ENCODE measurements at places on chromosomes 1 and 21.

GRCh38 chr1:177615251-177615650 is 354.6 kb downstream of the SEC16B start:
- DNase-seq: no peak

GRCh38 chr21:34950980-34951379 is 98.1 kb downstream of the RUNX1 start:
- no peak for DNase-seq

DNA sequence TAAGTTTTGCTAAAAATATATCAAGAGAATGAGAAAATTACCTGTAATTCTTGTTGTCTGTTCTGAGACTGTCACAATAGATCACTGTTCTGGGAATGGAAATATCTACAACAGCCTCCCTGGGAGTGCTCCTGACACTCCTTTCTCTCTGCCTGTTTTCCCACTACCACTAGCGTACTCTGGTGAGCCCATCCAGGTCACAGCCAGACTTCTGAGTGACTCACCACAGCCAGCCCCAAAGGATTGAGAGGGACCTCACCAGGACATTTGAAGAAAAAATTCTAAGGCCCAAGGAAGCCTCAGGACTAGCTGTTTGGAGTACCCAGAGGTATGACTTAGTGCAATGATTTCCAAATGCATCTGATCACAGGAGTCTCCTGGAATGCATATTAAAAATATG is 39.0 kb upstream of the TADA1 start:
- DNase-seq: no peak

DNA sequence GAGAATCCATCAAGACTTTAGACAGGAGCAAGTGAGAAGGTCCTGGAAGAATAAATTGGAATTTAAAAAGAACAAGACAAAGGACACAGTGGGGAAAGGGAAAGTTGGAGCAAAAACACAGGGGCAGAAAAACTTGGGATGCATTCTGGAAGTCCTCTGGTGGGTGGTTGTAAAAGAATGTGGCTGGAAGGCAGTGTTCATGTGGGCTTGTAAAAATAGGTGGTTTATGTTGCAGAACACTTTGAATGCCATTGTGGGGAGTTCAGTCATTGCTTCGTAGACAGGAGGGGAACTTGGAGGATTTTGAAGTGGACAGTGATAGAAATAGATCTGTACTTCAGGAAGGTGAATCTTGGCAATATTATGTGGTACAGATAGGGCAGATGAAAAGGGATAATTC is 15.2 kb downstream of the KIF1B start:
- DNase-seq: no peak

DNA sequence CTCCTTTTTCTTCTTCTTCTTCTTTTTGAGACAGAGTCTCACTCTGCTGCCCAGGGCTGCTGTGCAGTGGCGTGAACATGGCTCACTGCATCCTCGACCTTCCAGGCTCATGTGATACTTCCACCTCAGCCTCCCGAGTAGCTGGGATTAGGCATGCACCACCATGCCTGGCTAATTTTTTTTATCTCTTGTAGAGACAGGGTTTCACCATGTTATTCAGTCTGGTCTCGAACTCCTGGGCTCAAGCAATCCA is 13.0 kb upstream of the PADI1 start:
- DNase-seq: no peak

DNA sequence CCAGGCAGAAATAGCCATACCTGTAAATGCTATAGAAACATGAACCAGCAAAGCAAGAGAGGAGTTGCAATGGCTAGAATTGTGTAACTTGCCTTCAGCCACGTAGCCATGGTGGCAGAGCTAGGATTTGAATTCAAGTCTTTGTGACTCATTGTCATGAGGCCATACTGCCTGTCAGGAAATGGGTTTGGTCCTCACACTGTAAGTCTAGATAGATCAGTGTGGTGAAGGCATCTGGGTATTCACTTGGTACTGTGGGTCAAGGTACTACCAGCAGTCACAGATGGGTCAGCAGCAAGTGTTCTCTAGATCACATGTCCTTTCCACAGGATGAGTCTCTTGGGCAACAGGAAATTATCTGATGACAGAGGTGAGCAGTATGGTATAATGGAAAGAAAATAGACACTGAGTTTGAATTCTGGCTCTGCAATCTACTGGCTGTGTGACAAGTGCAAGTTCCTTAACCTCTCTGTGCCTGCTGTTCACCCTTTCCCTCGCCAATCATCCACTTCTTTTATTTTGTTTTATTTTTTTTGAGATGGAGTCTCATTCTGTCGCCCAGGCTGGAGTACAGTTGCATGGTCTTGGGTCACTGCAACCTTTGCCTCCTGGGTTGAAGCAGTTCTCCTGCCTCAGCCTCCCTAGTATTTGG is 36.9 kb downstream of the FGGY start:
- no peak for DNase-seq

DNA sequence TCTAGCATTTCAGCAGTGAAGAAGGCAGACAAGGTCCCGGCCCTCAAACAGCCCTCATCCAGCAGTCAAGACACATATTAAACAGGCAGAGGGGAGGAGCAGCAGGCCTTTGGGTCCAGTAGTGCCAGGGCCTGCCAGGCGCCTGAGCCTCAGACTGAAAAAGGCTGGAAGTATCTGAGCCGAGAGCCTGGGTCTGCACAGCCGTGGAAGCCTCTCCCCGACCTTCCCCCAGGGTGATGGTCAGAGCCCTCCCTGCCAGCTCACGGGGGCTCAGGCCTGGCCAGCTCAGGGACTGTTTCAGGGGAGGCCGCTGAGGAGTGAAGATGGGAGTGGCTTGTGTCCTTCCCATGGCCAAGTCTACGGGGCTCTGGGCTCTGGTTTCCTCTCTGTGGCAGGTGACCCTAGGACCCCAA is 565.2 kb downstream of the PTPRU start:
- no peak for DNase-seq

DNA sequence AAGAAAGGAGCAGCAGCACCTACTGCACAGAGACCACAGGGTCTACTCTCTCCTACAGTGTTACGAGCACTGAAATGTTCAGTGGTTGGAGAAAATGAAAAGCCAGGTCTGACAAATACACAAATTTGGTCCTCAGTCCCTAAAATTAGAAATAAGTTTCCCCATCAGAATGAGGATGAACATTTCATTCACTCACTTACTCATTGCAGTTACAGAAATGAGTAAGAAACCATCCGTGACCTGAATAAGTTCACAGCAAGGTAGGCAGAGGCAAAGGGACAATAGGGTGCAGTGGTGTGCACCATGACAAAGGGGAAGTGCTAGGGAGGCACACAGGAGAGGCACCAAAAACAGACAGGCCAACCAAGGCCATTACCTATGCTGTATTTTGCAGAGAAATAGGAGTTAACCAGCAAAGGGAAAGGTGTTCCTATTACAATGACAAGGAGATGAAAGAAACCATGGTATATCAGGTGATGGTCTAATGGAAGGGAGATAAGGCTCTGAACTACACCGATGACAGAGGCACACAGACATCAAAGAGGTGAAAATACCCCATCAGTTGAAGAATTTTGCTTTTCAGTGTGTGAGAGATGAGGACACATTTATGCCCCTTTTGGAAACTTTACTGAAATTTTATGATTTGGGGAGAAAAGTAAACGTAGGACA is 29.4 kb downstream of the VAV3 start:
- no peak for DNase-seq

DNA sequence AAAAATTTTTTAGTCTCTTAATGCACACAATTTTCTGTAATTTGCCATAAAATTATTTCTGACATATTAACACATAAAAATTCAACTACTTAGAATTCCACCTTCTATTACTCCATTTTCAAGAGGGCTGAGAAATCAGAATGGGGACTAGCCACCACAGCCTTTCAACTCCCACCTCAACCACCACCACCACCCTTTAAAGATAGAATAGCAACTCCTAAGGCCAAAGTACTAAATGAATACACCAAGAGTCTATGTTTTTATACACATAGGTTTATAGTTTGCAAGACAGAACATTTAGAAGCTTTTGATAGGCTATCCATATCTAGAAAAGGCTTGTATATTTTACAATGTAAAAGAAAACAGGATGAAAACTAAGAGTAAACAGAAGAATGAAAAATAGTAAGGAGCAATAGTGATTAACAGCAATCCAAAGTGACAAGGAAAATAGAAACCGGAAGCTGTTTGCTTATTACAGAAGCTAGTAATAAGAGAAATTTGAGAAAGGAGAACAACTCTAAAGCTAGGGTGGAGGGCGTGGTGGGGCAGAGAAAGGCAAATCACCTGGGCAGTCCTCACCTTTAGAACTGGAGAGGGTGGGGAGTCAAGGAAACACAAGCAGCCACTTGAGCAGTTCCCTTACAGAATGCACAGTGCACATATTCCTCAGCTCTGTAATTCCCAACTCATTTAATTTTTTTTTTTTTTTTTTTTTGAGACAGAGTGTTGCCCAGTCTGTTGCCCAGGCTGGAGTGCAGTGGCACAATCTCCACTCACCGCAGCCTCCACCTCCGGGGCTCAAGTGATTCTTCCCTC is 27.7 kb downstream of the EPS15 start:
- DNase-seq: no peak

DNA sequence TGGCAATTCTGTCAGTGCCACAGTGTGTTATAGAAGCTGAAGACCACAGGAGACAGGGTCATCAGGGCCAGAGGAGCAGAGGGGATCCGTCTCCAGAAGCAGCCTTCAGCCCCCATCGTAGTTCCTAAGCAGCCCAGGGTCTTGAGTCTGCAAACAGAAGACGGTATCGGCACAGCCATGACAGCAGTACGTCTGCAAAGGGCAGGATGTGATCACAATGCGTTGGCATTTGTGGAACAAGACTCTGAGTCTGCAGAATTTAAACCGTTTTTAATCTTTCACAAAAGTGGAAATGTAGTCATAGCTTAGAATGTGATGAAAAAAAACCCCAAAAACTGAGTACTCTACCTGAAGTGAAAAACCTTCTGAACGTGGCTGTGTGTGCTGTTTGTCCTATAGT is 44.0 kb upstream of the SCCPDH start:
- DNase-seq: no peak

DNA sequence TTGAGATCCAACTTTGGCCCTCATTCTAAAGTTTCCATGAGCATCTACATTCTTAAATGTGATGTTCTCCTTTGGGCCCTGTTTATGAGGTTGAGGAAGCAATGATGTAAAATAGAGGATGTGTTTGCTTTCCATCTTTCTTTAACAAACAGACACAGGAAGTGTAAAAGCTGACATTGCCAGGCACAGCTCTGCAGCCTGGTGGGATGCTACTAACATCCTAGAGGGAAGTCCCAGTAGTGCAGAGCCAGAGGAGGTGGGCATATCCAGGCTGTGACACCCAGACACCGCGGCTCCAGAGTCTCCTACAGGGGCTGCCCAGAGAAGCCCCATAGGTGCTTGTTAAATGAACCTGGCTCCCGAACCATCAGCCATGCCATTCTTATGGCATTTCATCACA is 16.2 kb downstream of the OLFML2B start:
- DNase-seq: no peak

GRCh38 chr1:159970932-159971342 is 16.9 kb upstream of the SLAMF9 start:
- DNase-seq: no peak

GRCh38 chr1:240462277-240462676 is 149.7 kb downstream of the GREM2 start:
- no peak for DNase-seq

DNA sequence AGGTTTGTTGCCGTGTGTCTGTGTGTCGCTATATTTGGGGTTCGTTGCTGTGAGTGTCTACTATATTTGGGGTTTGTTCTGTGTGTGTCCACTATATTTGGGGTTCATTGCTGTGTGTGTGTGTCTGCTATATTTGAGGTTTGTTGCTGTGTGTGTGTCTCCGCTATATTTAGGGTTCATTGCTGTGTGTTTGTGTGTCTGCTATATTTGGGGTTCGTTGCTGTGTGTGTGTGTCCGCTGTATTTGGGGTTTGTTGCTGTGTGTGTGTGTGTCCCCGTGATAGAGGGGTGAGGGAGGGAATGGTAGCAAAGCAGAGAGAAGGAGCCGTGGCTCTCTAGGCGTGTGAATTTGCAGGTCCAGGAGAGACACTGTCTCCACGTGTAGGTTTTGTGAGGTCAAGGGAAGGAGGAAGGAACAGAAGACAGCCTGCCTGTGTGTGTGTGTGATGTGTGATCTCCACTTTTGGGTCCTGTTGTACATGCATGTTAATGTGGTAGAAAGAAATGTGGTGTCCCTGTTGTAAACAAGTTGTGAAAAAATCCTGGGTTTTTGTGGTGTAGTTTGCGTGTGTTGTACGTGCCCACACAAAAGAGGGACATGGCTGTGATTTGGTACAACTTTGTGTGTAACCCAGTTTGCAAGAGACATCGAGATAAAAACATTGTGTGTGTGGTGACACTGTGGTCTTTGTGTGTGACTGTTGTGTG is 56.3 kb upstream of the ECE1 start:
- DNase-seq: no peak

GRCh38 chr1:50106095-50106761 is 2.5 kb upstream of the ELAVL4 start:
- no peak for DNase-seq

DNA sequence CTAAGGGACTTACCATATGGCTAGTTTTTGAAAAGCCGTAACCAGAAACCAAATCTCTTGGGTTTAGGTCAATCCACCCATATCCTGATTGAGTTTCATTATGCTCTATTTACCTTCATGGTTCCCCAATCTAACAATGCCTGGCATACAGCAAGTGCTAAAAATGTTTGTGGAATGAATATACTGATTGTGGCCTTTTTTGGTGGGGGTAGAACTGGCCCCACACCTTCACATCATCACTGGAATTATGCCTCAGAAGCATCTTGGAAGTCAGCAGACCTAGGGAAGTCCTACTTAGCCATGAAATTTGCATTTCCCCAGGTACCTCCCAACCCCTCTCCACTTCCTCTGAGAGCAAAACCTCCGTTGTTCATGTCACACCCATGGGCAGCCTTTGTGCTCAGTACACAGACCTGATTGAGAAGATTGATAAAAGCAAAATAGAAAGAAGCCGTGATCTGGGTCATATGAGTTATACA is 17.8 kb upstream of the SLAMF1 start:
- no peak for DNase-seq

DNA sequence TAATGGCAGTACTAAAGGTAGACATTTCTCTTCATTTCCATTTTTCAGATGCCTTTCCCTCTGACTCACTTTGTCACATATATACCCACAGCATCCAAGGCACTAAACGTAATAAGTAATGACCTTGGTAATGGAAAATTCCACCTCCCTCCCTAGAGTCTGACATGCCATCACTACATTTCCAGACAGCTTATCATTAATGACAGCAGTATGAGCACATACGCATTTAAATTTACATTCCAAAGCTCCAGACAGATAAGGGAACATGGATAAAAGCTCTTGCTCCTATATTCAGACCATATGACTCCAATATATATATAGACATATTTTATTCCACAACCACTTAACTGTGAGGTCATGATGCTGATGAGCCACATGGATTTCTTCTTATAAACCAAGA is 191.7 kb upstream of the GORAB start:
- no peak for DNase-seq

- DNase-seq: peak; percentile 50
These were observed 16.1 kb upstream of the IFFO2 start for GRCh38 chr1:18972531-18972930.

- peak; percentile 74 for DNase-seq
These were observed 59.9 kb downstream of the MAN1C1 start for GRCh38 chr1:25676488-25676887.
